Omental fat pad (tissue), 4 donors: ENCODE measurements at places on chromosomes 4 and X.

GRCh38 chr4:67550451-67550850 lies 5.1 kb upstream of the CENPC start:
- DNase-seq = no peak

DNA sequence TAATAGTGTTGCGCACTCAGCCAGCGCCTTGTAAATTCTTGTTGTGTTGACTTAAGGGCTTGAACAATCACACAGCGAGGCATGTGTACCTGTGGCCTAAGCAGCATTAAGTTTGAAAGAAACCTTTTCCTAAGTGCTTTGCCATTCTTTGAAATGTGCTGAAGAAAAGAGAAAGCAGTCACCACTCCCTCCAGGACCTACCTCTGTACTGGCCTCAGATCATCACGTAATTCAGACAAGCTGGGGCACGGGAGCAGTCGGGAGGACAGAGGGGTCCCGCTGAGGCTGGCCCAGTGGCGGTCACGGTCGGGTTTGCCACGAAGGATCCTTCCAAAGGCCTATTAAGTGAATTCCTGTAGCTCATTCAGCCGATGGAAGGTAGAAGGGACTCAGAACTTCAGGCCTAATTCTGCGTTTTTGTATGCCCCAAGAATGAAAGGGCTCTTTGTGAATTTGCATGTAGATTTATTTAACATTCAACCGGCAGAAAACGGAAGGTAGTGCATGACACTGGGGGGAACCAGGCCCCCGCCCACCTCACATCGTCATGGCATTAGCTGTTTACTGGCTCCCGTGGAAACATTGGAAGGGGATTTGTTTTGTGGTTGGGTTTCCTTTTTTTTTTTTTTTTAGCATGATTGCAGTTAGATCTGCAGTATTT lies 106.3 kb downstream of the TRAPPC11 start:
- DNase-seq = no peak

DNA sequence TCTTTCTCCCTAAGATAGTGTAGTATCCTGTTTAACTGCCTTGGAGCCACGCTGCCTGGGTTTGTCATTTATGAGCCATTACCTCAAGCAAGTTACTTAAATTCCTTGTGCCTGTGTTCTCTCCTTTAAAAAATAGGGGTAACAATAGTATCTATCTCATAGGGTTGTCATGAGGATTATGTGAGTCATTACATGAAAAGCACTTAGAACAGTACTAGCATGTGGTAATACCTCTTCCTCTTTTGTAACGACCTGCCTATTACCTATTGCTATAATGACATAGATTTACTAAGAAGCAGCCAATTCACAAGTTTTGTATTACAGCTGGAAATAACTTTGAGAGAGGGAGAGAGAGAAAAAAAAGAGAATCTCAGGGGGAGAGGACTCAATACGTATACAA lies 834.7 kb downstream of the RAPGEF2 start:
- DNase-seq = no peak

DNA sequence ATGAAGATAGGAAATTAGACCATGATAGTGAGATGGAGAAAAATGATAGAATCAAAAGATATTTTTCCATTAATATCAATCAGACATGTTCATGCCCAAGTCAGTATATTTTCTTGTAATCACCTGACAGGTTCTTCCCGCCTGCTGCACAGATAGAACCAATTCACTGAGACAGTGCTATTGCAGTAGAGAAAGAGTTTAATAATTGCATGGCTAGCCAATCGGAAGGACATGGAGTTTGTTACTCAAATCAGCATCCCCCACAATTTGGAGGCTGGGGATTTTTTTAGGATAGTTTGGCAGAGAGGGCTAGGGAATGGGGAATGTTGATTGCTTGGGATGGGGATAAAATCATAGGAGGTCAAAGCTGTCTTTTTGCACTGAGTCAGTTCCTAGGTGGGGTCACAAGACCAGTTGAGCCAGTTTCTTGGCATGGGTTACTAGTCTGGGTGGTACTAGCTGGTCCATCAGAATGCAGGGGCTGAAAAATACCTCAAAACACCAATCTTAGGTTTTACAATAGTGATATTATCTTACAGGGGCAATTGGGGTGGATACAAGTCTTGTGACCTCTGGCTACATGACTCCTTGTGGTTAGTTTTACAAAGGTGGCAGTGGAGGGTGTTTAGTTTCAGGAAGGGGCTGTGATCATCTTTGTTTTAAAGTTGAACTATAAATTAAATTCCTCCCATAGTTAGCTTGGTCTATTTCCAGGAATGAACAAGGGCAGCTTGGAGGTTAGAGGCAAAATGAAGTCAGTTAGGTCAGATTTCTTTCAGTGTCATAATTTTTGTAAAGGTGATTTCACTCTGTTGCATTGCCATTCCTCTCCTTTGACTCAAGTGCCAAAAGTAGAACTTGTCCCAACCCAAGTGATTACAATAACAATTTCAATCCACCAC lies 100.3 kb upstream of the PDE5A start:
- DNase-seq = no peak

- DNase-seq = no peak
Observed at GRCh38 chr4:15378062-15378461, 49.8 kb upstream of the C1QTNF7 start.

GRCh38 chr4:10740891-10741620 lies 56.5 kb upstream of the CLNK start:
- no peak for DNase-seq

GRCh38 chr4:151702256-151702655 lies 58.6 kb downstream of the GATB start:
- DNase-seq = no peak

GRCh38 chr4:921830-922331 lies 10.2 kb downstream of the GAK start:
- no peak for DNase-seq

GRCh38 chr4:86959588-86960500 lies 25.0 kb downstream of the AFF1 start:
- no peak for DNase-seq

DNA sequence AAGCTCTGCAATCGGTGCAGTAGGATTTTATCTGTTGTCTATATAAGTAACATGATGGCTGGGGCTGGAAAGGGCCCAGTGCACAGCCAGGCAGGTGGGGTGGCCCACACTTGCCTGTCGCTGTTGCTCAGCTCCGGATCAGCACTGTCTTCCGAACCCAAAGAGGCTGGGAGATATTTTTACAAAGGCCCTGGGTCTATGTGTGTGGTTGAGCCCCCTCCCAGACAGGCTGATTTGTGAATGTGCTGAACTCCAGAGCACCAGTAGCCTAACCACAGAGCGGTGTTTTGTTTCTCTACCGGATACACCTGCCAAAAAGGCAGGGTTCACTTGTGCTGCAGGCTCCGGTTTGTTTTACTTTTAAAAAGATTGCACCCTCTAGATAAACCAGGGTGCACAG lies 33.5 kb upstream of the CHRNA9 start:
- no peak for DNase-seq

DNA sequence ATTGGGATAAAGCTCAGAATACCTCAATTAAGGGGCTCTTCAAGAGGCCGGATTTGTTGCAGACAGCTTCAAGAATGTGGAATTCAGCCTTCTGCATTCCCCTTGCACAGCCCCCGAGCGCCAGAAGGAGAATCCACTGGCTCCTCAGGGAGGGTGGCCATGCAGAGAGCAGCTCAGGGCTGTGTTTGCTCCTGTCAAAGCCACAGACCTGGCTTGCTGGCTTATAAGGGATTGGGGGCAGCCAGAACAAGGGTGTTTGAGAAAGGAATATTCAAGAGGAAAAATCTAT lies 36.8 kb downstream of the ING2 start:
- no peak for DNase-seq

DNA sequence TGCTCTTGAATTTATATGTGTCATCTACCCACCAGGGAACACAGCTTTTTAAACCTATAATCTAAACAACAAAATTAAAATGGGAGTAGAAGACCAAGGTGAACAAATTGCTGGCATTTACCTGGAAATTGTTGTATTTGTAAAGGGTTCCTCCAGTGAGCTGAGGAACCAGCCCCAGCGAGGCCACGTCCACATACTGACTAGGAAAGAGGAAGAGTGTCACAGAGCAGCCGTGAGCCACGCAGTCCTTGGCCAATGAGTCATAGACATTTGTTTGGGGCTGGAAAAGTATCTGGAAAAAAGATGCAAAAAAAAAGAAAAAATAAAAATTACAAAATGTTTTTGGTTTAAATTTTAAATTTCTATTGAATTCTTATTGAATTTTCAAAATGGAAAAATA lies 58.7 kb downstream of the METTL14 start:
- no peak for DNase-seq

DNA sequence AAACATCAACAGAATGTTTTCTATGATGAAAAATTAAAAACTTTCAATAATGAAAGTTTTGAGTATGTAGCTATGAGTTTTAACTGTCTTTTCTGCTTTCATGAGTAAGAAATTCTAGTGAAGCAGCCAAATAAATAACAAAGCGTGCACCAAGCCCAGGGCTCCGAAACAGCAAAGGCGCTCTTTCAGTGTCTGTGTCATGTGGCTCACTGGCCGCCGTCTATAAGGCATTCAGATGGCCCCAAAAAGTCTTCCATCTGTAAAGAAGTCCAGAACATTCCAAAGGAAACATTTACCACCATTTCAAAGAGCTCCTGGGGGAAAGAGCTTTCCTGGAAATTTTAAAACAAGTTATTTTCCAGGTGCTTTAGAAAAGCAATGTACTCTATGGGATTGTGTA lies 139.9 kb downstream of the AFAP1 start:
- no peak for DNase-seq

DNA sequence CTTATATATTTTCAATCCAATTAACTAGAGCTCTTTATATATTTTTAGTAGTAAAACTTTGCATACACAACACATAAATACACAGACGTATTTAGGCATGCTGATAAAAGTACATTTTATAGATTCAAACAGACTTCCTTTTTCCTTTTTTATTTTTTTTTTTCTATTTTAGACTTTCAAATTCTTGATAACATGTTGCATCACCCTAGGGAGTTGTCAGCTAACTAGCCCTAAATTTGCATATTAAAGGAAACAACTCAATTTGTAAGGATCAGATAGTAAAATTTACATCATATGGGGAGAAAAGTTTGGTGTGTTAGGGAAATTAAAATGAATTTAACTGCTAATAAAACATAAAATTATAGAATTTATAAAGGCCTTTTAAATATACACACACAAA lies 47.4 kb upstream of the APOOL start:
- DNase-seq = no peak

DNA sequence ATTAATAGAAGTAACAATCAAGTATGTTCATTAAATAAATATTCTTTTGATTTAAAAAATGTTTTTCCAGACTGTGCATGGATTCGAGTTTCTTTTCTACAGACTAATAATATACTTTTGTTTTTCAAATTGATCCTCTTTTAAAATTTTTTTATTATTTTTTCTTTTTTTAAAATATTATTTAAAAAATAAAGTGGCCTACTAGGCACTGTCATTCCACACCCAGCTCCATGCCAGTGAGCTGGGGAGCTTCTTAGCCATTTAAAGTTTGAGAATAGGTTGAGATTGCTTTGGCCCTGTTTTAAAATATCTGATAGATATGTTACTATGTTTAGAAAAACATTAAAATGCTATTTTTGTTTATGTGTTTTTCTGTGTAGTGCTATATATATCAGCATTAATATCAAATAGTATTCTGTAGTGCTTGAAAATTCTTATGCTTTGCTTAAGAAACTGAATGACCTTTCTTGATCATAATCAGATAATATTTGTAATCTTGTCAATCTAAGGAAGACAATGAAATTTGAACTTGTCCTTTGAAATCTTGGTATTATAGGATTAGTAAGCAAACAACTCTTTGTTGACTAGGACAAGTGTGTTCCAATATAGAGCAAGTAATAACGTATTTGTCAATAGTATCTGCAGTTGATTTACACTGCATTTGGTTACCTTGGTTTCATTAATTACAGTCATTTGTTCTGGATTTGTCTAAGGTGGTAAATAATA lies 12.6 kb downstream of the PCDH10 start:
- DNase-seq = no peak

DNA sequence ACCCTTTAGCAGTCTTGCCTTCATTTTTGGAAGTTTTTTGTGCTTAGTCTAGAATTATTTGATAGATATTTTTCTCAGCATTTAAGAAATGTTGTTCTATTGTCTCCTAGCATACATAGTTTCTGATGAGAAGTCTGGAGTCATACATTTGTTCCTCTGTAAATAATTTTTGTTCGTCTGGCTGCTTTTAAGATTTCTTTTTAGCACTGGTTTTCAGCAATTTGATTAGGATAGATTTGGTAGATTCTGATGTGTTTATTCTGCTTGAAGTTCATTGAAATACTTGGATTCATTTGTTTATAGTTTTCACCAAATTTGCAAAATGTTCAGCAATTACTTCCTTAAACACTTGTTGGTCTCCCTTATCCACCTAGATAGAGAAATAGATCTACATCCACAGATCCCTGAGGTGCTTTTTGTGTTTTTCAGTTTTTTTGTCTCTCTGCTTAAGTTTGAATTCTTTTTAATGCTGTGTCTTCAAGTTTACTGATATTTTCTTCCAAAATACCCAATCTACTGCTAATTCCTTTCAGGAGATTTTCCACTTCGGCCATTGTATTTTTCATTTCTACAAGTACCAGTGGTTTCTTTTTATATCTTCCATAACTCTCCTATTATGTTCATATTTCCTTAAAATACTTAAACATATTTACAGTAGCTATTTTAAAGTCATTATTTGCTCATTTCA lies 64.9 kb downstream of the ABLIM2 start:
- DNase-seq = no peak

- DNase-seq = no peak
Observed at GRCh38 chrX:8036914-8037313, 109.7 kb upstream of the PNPLA4 start.

GRCh38 chr4:28723371-28723770 lies 1862.7 kb downstream of the STIM2 start:
- DNase-seq = no peak

GRCh38 chrX:102934624-102935023 lies 2.4 kb upstream of the RAB40AL start:
- no peak for DNase-seq

- DNase-seq = no peak
Observed at GRCh38 chrX:147803948-147804347, 107.8 kb upstream of the FMR1 start.

DNA sequence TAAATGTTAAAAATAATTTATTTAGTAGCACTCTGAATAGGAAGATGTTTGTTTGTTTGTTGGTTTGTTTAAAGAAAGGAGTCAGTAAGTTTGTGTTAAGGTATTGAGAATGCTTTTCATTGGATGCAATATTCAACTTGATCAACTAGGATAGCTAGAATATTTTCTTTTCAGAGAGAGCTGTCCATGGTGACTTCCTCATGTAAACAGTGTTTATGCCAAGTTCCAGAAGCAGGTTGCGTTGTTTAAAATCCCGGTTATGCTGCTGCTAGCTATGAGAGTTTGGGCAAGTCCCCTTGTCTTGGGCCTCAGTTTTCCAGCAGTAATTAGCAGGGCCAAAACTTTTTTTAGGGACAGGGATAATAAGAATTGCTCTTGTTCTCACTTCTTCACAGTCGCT lies 876.2 kb upstream of the HS3ST1 start:
- no peak for DNase-seq

DNA sequence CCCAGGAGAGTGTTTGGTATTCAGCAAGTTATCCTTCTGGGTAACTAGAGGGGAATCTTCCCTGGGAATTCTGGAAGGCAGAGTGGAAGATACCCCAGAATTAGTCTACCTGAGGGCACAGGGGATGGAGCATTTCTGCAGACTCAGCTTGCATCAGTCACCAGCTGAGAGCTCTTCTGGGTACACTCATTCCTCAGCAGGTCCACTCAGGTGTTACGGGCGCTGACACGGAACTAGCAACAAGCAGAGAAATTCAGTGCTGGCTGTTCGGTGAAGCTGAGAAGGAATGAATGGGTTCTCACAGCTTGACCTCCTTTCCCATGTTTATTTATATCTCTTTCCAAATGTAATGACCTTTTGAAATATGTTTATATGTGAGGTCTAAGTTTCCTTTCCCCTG lies 106.0 kb upstream of the PNPLA4 start:
- no peak for DNase-seq
